Fibroblast of lung (primary cell): ENCODE measurements at places on chromosomes 1 and 21. TPM values are rescaled to one million over a fixed set of nuclear protein-coding genes. Genes with fewer than 3 reads are reported as not detected.

- no peaks in the 10 kb centered on the region for H3K27me3 ChIP-seq
- no peak overlapping the region for H3K4me3 ChIP-seq
- peaks cover 3% of the 10 kb centered on the region for H3K4me1 ChIP-seq
- H3K36me3 ChIP-seq = no peaks in the 10 kb centered on the region
- DNase-seq = no peak
Observed at GRCh38 chr1:87795615-87796337, 467.1 kb downstream of the LMO4 start.

DNA sequence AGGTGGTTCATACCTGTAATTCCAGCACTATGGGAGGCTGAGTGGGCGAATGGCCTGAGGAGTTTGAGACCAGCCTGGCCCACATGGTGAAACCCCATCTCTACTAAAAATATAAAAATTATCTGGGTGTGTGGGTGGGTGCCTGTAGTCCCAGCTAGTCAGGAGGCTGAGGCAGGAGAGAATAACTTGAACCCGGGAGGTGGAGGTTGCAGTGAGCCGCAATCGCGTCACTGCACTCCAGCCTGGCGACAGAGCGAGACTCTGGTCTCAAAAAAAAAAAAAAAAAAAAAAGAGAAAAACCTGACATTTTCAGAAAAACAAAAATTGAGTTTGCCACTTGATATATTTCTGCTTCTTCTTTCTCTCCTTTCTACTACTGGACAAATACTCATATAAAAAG is 24.3 kb downstream of the CA6 start:
- H3K36me3 ChIP-seq = no peaks in the 10 kb centered on the region
- no peak overlapping the region for H3K4me3 ChIP-seq
- no peaks in the 10 kb centered on the region for H3K27me3 ChIP-seq

GRCh38 chr21:15036189-15036588 is 28.6 kb downstream of the NRIP1 start:
- DNase-seq = no peak
- H3K4me1 ChIP-seq = peaks cover 2% of the 10 kb centered on the region
- H3K27ac ChIP-seq = no peak overlapping the region
- H3K36me3 ChIP-seq = peaks cover 1% of the 10 kb centered on the region
- no peaks in the 10 kb centered on the region for H3K27me3 ChIP-seq

DNA sequence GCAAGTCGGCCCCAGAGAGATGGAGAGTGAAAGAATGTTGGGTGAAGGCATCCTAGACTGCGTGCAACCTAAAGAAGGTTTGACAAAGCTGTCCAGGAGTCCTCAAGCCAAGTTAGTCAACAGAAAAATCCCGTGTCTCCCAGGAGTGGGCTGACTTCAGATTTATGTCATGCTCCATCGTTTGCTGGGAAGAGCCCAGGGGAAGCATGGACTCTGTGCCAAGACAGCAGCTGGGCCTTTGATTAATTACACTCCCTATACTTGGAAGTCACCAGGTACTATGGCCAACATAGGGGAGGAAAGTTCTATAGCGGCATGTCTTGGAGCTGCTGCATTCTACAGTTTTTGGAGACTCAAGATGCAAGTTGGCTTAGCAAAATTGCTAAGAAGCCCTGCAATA is 247.4 kb downstream of the KAZN start:
- H3K4me1 ChIP-seq = peaks cover 10% of the 10 kb centered on the region
- no peak for DNase-seq
- H3K36me3 ChIP-seq = no peaks in the 10 kb centered on the region
- H3K27ac ChIP-seq = no peak overlapping the region

- no peaks in the 10 kb centered on the region for H3K4me1 ChIP-seq
- no peak overlapping the region for H3K27ac ChIP-seq
- no peaks in the 10 kb centered on the region for H3K36me3 ChIP-seq
- H3K27me3 ChIP-seq = peaks cover 48% of the 10 kb centered on the region
- no peak for DNase-seq
Observed at GRCh38 chr21:33114276-33114675, 44.3 kb downstream of the OLIG1 start.

CD52 gene
- 0.51 TPM in 1 of 2 replicates, not detected in the other for total RNA-seq

SYCP1 gene
- total RNA-seq = not detected in 2 replicates

RIMKLA gene
- under 0.01 TPM in 2 replicates for total RNA-seq

PTGER3 gene
- 0.51 and 1.5 TPM in 2 replicates for total RNA-seq

INAVA gene
- total RNA-seq = not detected in 2 replicates

NTMT2 gene
- not detected in 2 replicates for total RNA-seq

TMEM82 gene
- not detected in 2 replicates for total RNA-seq
